ENCODE measurements at places on chromosomes 13 and 19. TPM values are rescaled to one million over a fixed set of nuclear protein-coding genes. Genes with fewer than 3 reads are reported as not detected.
A peak's percentile ranks its signal among the peaks of the same experiment; 100 is the strongest.

- peaks cover 14% of the 10 kb centered on the region for H3K27me3 ChIP-seq
- no peak overlapping the region for H3K4me3 ChIP-seq
- peak overlapping the region; percentile 88 for H3K27ac ChIP-seq
- no peaks in the 10 kb centered on the region for H3K36me3 ChIP-seq
These were observed 4.9 kb downstream of the SSC5D start for GRCh38 chr19:55493052-55493644.

- no peaks in the 10 kb centered on the region for H3K36me3 ChIP-seq
- H3K27me3 ChIP-seq: peaks cover 82% of the 10 kb centered on the region
- peaks cover 18% of the 10 kb centered on the region for H3K4me1 ChIP-seq
- H3K27ac ChIP-seq: no peak overlapping the region
These were observed 1.9 kb downstream of the C2CD4C start for GRCh38 chr19:406971-407510.

DNA sequence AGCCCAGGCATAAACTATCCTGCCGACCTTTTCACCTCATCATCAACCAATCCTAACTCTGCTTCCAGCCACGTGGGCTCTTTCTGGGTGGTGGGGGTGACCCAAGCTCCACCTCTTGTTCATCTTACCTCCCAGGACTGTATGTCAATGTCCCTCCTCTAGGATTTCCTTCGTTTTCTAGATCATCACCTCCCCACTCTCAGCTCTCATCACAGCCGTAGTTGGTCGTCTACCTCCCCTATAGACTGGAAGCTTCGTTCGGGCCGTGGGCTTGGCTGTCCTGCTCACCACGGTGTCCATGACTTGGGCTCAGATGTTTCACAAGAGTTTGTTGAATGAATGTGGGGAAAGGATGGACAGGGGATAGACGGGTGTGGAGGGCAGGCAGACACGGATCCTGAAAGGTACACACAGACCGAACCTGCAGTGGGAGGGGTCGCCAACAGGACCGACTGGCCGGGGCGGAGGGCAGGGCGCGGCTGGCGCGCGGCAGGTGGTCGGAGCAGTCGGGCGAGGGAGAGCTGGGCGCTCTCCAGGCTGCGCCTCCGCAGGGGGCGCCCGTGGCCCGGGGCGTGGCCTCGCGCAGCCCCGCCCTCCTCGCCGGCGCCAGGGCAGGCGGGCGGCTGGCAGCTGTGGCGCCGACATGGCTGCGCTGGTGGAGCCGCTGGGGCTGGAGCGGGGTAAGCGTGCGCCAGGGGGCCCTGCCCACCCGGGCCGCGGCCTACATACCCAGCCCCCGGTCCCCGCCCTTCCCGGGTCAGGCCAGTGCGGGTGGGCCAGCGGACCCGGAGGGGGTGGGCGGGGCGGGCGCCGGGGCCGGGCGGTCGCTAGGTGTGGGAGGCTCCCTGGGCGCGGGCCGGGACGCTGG is at the start of gene LIN7B:
Gene LIN7B (plus strand): TSS at position 609 of the 868 bp plus-strand sequence. CDS start 35 bp downstream, at position 644.
- H3K4me3 ChIP-seq: peak within 1 kb of the TSS; percentile 87
- peaks cover 22% of the 10 kb centered on the region for H3K4me1 ChIP-seq
- H3K27ac ChIP-seq: peak within 1 kb of the TSS; percentile 85

- no peaks in the 10 kb centered on the region for H3K27me3 ChIP-seq
- no peak overlapping the region for H3K4me3 ChIP-seq
- no peaks in the 10 kb centered on the region for H3K4me1 ChIP-seq
- no peak overlapping the region for H3K27ac ChIP-seq
- DNase-seq: peak; percentile 54
These were observed 198.6 kb downstream of the TEX29 start for GRCh38 chr13:111519041-111519440.

The ETV2 gene
- 0.43 TPM for total RNA-seq

GRCh38 chr13:108707584-108707983 is 78.2 kb downstream of the MYO16 start:
- H3K4me3 ChIP-seq: no peak overlapping the region
- H3K27ac ChIP-seq: no peak overlapping the region
- no peaks in the 10 kb centered on the region for H3K4me1 ChIP-seq
- H3K27me3 ChIP-seq: no peaks in the 10 kb centered on the region
- DNase-seq: no peak

Data from spleen (tissue), 13 donors.